ENCODE measurements at places on chromosomes 6 and 20.

GRCh38 chr6:163780994-163781393 is 366.5 kb downstream of the QKI start:
- DNase-seq = no peak

- no peak for DNase-seq
These were observed 299.4 kb downstream of the ZFAND3 start for GRCh38 chr6:38118791-38119365.

DNA sequence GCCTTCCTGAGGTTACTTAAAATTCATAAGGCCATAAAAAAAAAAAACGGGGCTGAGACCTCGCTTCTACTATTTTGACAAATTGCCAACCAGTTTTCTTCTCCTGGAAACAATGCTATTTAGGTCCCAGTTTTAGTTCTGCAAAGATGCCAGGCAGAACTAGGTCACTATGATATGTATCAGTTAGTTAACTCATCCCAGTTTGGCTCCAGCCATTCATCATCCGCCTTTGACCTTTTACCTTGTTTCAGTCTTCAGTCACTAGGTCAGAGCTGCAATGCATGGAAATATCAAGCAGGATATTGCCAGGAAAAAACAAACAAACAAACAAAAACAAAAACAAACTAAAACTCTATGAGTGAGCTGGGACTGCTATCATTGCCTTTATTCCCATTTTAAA is 29.8 kb upstream of the ENPP4 start:
- DNase-seq = no peak

DNA sequence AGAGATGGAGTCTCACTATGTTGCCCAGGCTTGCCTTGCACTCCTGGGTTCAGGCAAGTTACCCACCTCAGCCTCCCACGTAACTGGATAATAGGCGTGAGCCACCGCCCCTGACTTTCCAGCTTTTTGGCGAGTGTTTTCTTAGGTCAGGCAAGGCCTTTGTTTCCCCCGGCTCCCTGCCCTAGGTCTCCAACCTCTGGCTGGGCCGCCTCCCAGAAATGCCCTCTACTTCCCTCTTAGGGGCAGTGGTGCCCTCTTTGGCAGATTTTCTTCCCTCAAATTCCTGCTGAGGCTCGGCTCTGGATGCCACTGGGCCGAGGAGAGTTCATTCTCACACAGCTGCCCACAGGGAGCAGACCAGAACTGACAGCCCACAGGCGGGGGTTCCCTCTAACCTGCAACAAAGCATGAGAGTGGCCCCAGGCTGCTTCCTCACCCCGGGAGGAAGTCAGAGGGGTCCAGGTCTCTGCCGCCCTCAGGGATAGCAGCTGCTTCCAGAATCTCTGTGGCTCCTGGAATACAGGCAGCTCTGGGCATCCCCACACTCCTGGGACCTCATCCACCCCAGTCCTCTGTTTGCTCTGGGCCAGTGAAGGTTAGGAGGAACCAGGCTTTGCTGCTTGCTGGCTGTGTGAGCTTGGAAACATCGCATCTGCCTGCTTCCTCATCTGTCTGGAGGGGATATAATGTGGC is 56.5 kb downstream of the TCP11 start:
- DNase-seq = no peak

GRCh38 chr6:31661262-31662123 is 915 bp upstream of the C6orf47 start:
- no peak for DNase-seq
